ENCODE measurements at places on chromosomes 7 and 10. TPM values are rescaled to one million over a fixed set of nuclear protein-coding genes. Genes with fewer than 3 reads are reported as not detected.

Gene FAM25C
- not detected for total RNA-seq

Gene PON3
- under 0.01 TPM for total RNA-seq

Gene ITIH2
- total RNA-seq, result 8.4 TPM

Gene CD36
- 6.6 TPM for total RNA-seq

Gene RALA
- total RNA-seq, result 45.2 TPM

Gene VAX1
- 1.7 TPM for total RNA-seq

Gene CCZ1
- 80.6 TPM for total RNA-seq

Gene HEPACAM2
- total RNA-seq, result 0.25 TPM

Gene CABCOCO1
- 4.2 TPM for total RNA-seq

Gene PDE6C
- total RNA-seq, result not detected

Gene THSD7A
- total RNA-seq, result 30.5 TPM

Gene KIN
- total RNA-seq, result 8.1 TPM

Gene NEBL
- 43.0 TPM for total RNA-seq

Gene ANKRD26
- 17.2 TPM for total RNA-seq

Gene NUTM2B
- 0.74 TPM for total RNA-seq

Gene MKI67
- total RNA-seq, result 4.2 TPM

Gene P4HA1
- 23.8 TPM for total RNA-seq

Gene MRPL32
- 29.5 TPM for total RNA-seq

Gene GPR158
- 5.7 TPM for total RNA-seq

Gene SPDYE9
- total RNA-seq, result 0.49 TPM

Gene TMEM72
- total RNA-seq, result not detected

Gene HOXA1
- total RNA-seq, result not detected

Gene NKX6-2
- total RNA-seq, result not detected

Gene APBB1IP
- total RNA-seq, result 0.98 TPM

Gene CH25H
- 0.25 TPM for total RNA-seq

Measured in temporal lobe (tissue), 4 donors.